ENCODE measurements at places on chromosomes 16 and 17.

DNA sequence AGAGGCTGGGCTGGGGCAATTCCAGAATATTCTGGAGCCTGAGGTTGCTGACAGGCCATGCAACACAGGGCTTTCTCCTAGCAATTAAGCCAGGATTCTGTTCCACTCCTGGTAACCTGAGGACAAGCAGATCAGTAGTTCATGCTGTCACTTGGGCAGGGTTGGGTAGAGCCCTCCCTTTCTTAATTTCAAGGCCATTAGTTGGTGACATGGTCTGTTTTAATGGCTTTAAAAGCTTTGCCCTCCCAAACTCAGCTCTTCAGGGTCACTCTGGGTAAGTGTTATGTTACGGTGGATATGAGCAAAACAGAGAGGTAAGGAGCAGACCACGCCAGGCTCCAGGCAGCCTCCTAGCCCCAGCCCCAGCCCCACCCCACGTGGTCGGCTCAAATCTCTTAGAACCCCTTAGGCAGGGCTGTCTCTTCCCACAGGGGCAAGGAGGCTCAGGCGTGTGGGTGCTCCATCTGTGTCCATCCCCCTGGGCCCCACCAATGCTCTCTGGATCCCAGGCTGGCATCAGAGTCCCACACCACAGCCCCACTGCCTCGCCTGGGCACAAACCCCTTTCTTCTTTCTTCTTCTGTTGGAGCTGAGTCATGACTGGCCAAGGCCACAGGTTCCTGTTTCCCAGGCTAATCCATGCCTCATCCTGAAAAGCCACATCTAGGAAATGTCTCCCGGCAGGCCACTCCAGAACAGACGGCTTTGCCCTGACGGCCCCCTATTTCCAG is 27.5 kb downstream of the CEP295NL start:
- DNase-seq, result no peak

DNA sequence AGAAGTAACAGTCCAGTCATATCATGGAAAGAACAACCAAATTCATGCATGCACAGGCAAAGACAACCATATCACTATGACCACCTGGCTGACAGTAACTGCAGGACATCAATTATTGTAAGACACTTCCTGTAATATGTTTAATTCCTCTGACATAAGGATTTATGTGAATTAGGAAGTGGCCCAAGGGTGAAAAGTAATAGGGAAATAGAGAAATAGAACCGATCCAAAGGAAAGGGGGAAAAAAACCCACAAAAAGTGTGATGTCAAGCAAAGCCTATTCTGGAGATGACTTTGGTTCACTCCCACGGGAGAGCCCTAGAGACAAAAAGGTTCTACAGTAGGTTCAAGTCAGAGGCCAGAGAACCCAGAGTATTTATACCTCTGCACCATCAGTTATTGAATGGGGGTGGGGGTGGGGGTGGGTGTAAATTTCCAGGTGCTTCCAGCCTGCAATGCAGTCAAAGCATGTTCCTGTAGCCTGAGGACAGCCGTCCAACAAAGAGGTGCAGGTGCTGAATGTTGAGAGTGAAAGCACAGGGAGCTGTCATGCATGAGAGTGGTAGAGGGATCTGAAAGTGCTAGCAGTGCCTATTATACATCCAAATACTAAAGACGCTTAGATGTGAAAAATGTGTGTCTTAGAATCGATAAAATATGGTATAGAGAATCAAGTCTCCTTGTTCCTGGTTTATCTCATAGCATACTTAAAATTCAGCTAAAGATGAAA is 95.6 kb upstream of the HLF start:
- no peak for DNase-seq

DNA sequence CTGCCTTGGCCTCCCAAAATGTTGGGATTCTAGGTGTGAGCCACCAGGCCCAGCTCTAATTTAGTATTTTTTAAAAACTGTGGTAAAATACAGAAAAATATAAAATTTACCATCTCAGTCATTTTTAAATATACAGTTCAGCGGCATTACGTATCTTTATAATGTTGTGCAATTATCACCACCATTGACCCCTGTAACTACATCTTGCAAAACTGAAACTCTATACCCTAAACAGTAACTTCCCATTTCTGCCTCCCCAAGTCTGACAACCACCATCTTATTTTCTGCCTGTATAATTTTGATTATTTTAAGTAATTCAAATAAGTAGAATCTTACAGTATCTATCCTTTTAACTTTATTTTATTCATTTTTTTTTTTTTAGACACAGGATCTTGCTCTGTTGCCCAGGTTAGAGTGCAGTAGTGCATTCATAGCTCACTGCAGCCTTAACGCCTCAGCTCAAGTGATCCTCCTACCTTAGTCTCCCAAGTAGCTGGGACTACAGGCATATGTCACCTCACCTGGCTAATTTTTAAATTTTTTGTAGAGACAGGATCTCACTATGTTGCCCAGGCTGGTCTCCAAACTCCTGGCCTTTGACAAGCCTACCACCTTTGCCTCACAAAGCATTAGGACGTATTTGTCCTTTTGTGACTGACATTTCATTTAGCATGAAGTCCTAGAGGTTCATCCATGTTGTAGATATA is 10.9 kb upstream of the GGA2 start:
- no peak for DNase-seq

DNA sequence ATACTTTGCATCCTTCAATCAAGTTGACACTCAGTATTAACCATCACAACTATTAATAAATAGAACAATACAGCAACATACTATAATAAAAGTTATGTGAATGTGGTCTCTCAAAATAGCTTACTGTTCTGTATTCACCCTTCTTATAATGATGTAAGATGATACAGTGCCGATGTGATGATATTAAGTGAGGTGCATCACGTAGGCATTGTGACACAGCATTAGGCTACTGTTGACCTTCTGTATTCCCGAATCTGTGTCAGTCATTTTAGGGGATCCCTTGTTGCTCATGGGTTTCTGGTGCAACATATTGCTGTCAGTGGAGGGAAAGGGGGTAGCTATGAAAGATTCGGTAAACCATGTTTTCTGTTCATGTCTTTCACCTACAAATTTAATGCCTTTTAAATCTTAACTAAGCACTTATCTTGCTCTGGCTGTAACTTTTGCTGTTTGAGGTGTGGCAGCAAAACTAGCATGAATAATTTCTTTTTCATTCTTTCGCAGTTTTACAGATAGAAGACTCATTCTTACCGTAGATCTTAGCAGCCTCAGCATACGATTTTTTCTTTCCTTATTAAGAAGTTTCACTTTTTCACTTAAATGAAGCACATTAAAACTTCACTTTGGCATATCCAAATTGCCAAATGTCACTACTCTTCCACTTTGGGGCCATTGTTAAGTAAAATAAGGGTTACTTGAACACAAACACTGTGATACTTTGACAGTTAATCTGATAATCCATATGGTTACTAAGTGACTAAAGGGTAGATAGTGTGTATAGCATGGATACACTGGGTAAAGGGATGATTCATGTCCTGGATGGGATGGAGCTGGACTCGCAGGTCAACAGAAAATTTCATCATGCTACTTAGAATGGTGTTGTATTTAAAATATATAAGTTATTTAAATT is 29.6 kb downstream of the NFAT5 start:
- DNase-seq, result no peak

- no peak for DNase-seq
These were observed 430.3 kb upstream of the GOT2 start for GRCh38 chr16:59164461-59164860.

- DNase-seq, result no peak
These were observed 311.3 kb upstream of the SOX9 start for GRCh38 chr17:71809537-71809936.

DNA sequence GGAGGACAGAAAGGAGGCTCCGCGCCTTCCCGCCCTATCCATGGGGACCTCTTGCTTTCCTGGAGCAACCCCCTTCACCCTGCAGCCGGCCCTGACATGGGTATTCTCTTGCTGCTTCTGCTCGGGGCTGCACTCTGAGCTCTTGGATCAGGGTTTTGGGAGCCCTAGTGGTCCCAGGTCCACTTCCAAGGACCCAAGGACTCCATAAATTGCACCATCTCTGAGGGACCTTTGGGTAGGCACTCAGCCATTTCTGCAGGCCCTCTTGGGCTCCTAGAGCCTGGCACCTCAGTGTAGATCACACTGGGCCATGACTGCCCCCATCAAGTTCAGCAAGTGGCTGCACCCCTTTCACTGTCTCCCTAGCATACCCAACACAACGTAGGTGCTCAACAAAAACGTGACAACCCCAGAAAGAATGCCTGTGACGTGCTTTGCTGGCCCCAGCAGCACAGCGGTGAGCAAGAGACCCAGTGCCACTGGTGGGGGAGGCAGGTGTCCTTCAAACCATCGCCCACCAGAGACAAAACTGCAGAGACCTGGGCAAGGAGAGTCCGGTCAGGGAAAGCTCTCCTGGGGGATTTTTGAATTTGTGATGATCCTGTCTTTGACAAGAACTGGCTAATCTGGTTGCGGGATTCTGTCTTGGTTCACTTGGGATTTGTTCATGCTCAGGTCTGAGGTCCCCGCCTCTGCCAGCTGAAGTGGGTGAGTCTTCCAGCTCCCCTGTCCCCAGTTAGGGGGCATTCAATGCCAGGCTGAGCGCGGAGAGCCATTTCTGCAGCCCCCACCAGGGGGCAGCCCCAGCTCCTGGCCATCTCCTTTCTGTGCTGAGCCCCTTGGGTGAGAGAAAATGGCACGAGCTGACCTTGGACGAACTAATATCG is 2.5 kb upstream of the RAB11FIP4 start:
- peak; percentile 46 for DNase-seq

DNA sequence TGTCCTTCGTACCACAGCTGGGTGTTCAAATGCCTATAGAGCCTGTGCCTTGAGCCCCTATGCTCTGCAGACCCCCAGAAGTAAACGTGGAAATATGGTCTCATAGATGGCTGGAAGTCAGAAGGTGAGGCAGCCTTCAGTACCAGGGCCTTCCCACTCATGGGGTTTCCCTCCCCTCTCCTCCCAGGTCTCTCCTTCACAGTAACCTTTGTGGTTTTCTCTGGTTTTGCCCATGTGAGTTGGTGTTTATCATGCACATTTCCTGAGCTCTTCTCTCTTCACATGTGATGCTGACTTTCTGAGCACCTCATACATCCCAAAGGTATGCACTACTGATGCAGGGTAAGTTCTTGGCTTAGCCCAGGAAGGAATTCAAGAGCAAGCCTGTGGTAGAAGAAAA is 35.4 kb downstream of the TMEM114 start:
- no peak for DNase-seq

GRCh38 chr16:48452991-48453760 is 68.0 kb upstream of the SIAH1 start:
- no peak for DNase-seq

DNA sequence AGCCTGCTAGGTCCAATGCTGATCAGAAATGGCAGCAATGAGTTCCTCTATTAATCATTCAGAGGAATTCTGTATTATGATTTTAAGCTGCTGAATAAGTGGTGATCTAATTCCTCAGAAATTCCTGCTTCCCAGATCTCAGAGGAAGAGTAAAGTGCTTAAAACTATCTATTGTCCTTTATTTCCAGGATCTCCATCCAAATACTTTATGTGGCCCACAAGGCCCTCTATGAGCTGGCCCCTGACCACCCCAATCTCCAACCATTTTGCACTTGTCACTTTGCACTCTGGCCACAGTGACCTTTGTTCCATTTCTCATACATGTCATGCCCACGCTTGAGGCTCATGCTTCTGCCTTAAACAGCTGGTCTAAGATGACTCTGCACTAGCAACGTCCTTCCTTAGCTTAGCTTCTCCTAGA is 93.7 kb downstream of the CA10 start:
- no peak for DNase-seq

DNA sequence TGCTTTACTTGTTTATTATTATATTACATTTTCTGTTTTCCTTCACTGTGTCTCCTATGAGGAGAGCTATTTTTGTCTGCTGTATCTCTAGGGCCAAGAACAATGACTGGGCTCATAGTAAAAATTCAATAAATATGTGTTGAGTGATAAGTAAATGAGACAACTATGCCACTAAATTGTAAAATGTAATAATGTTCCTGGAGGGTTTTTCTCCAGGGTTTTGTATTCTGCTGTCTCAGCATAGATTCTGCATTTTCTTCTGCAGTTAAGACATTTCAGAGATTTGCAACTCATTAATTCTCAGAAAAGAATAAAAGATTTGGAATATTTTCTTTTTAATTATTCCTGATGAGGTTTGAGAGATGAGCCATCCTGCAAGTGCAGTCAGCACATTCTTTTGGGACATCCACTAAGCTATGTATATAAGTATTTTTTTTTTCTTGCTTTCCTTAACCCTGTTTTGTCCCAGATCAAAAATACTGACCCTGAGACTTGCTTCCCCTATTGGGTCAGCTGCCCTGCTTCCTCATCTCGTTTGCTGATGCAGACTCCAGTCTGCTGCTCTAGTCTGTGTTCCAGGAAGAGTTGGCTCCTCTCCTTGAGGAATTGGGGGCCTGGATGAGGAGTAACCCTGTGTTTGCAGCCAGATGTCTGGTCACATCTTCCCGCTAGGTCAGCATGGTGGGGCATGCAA is 122.9 kb downstream of the ABCA8 start:
- DNase-seq, result no peak

DNA sequence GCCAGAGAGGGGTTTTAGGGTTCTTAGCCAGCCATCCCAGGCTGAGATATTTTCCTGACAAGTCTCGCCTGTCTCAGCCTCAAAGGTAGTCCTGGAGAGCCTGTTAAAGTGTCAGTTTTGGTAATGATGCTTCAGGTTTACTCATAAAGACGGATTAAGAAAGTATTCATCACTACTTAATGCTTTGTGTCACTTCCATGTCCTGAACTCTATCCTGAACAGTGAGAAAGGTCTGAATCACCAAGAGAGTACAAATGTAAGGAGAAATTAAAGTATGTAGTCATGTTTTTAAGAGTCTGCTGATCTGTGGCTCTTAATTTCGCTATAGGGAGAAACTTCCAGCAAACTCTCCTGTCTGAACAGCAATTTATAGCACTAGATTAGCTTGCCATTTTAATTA is 14.0 kb downstream of the RPGRIP1L start:
- DNase-seq, result no peak

- DNase-seq, result no peak
These were observed 24.5 kb downstream of the GAS7 start for GRCh38 chr17:10173913-10174312.

DNA sequence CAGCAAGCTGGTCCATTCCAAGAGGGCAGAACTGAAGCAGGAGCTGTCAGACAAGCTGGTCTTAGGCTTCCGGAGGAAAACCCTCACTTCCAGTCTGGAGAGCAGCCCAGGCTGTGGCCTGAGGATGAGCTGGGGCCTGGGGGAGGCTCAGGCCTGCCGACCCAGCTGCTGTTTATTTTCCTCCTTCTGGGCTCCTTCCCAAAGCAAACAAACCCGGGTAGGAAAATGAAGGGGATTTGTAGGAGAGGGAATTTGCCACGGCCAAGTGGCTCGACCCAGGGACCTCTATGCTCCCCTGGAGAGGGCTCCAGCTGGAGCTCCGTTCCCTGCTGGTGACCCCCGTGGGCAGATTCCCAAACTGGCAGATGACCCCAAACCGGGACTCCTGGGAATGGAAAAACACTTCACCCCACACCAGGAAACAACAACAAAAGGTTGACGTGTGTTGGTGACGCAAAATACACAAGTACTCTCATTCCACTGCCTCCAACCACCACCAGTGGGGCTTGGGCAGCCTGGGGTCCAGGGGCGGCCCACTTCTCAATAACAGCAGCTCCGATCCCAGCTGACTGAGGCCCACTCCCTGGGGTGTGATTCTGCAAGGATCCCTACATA is 8.8 kb downstream of the JUP start:
- peak; percentile 94 for DNase-seq

GRCh38 chr17:72104164-72104862 is 16.5 kb upstream of the SOX9 start:
- no peak for DNase-seq

Data from NCI-H510A treated with DMSO at 0.1 percent for 48 hours (cell line).